CD14-positive monocyte (primary cell): ENCODE measurements at places on chromosomes 1 and 21. TPM values are rescaled to one million over a fixed set of nuclear protein-coding genes. Genes with fewer than 3 reads are reported as not detected.

DNA sequence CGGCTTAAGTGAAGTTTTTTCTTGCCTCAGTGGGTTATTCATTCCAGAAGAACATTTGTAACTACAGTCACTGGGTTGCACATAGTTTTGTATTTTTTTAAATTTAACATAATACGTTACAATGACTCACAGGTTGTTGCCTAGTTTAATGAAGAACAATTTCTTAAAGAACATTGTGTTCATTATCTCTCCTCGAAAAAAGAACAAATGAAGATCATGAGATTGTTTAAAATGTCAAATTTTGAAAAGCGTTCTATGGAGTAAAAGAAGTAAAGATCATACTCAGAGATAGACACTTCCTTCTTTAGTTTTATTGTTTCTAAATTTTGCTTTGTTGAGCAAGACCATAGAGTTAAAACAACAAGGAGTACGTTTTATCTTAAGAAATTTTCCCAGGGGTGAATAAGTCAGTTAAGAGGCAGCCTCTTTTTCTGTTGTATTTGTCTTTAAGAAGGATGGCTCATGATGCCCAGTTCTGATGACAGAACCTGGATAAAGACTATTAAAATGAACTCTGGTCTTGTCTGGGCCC lies 10.5 kb upstream of the SLAMF1 start:
- no peak for DNase-seq

- DNase-seq: no peak
Measured at GRCh38 chr1:33446590-33446989, 15.7 kb upstream of the PHC2 start.

DNA sequence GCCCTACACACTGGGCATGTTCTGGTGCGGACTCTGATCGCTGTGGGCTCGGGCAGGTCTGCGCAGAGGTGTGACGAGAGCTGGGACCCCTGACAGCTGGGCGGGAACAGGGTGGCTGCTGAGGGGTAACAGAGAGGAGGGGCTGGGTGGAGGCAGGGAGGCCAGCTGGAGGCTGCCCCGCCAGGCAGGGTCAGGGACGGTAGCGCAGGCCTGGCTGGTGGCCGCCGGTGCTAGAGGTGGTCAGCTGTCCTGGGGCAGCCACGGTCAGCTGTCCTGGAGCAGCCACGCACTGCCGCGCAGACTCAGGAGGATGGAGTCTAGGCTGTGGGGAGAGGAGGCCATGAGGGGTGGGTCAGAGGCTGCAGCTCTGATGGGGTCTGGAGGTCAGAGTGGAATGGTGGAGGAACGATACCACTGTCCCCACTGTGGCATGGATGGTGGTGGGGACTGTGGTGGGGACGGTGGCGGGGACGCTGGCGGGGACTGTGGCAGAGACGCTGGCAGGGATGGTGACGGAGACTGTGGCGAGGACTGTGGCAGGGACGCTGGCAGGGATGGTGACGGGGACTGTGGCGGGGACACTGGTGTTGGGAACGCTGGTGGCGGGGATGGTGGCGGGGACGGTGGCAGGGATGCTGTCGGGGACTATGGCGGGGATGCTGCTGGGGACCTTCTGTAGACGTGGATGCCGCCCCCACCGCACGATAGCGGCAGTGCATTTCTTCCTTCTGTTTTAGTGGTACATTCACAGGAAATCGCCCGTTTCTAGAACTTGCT lies 21.3 kb upstream of the LRRC3 start:
- DNase-seq: no peak

Gene ATP5IF1
- 93.7 and 118 TPM in 2 replicates for polyA plus RNA-seq

- DNase-seq: no peak
Measured at GRCh38 chr1:202049129-202049528, 38.7 kb downstream of the ELF3 start.

Gene CDCA8
- polyA plus RNA-seq: 0.09 TPM

Gene MSH4
- polyA plus RNA-seq: not detected

DNA sequence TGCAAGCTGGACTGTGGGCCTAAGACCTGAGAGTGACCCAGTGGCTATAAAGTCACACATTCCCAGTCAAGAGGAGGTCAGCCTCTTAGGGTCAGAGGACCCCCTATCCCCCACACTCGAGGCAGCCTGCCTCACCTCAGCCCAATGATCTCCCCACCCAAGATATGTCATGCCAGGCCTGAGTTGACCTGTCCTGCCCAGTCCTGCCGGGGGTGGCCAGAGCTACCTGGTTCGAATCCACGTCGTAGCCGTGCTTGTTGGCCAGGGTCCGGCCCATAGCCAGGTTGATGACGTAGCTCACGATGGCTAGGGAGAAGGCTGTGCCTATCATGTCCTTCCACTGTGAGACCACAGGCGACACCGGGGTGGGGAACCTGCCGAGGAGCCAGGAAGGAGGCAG lies 15.6 kb downstream of the SLC26A9 start:
- DNase-seq: no peak

Gene SYDE2
- polyA plus RNA-seq: not detected

DNA sequence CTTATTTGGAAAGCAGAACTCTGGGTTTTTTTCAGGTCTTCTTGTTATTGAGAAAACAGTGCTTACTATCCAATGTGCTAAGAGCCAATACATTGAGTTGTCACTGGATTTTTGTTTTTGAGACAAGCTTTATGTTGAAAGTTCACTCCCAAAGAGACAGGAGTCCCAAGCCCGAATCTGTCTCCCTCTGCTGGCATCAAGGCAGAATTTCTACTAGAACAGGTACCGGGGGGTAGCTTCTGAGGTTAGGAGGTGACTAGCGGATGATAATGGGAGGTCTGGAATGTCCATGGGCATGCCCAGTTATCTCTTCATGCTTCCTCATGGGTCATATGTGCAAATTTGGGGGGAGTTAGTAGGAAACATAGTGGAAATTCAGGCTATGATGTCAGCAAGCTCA lies 25.1 kb downstream of the ZNF124 start:
- no peak for DNase-seq

GRCh38 chr1:32521165-32521564 lies 18.1 kb upstream of the ZBTB8A start:
- DNase-seq: no peak
